ENCODE measurements at places on chromosomes 7 and 10.

DNA sequence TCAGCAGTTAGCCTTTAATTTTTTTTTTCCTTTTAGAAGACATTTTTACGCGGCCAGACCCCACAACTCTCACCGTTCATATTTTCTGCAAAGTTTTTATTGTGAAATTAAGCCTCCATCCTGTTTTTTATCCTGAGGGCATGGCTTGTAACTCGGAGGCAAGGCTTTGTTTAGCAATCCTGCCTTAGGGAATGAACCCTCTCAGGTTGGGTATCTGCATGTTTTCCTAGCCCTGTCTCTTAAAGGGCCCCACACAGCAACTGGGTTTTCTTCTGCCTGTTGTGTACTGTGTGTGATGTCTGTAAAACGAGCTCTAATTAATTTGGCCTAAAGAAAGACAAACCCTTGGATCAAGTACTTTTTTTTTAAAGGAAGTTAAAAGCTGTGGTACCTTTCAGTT, 130.2 kb upstream of the COBL start:
- no peak for DNase-seq

- no peak for DNase-seq
Observed at GRCh38 chr10:127402596-127403409, 146.3 kb upstream of the NPS start.

GRCh38 chr10:89357975-89358374, 19.9 kb upstream of the IFIT1B start:
- DNase-seq: no peak

GRCh38 chr7:50613473-50613872, 48.3 kb upstream of the DDC start:
- DNase-seq: peak; percentile 9

Data from D341Med (cell line).